GM12878 (cell line): ENCODE measurements at places on chromosomes 3 and 15. TPM values are rescaled to one million over a fixed set of nuclear protein-coding genes. Genes with fewer than 3 reads are reported as not detected.

DNA sequence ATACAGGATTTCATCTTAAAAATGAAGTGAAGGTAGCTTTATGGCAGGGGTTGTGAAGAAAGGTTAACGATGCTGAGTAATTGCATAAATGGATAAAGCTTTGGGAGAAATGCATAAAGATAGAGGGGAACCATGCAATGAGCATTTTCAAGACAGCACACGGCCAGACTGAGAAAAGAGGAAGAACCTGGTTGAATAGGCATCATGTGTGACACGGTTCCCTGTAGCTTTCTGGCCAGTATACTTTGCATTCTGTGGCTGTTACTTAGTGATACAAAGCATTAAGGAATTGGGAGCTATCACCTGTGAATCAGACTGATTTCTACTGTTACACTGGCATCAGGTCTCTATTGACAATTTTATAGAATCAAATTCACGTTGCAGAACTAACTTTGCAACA is 33.3 kb downstream of the NR2C2 start:
- no peak for DNase-seq
- H3K27me3 ChIP-seq = no peaks in the 10 kb centered on the region
- no peaks in the 10 kb centered on the region; the same call in 1 of the 2 replicates for H3K4me1 ChIP-seq
- H3K36me3 ChIP-seq = no peaks in the 10 kb centered on the region
- no peak overlapping the region for H3K27ac ChIP-seq
- H3K4me3 ChIP-seq = no peak overlapping the region

Gene PRICKLE2
- total RNA-seq = 1.1 and 1.5 TPM in 2 replicates

DNA sequence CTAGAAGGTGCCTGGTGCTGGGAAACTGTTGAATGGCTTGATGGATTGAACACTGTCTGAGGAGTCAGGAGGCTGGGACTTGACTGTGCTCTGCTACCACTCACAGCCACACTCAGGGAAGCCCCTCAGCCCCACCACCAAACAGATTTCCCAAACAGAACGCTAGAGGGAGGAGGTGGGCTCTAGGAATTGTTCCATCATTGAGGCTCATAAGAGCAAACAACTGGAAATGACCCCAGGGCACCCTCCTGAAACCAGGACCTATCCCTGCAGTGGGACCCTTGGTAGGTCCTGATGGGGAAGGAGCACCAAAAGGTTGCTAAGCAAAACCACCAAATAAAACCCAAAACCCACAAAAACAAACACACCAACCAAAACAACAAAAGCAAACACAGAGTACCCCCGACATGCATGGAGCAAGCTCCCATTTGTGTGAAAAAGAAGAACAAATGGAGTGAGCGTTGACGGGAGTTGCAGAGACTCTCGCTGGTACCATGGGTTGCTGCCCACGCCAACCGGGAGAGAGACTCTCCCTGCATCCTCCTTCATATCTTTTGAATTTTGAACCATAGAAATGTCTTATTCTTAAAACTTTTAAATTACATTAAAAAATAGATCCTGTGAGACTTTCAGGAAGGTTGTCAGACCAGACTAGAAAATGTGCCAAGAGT is 45.6 kb downstream of the ABTB1 start:
- H3K36me3 ChIP-seq = peaks cover 43% of the 10 kb centered on the region
- no peak overlapping the region for H3K27ac ChIP-seq
- no peaks in the 10 kb centered on the region for H3K27me3 ChIP-seq
- H3K4me3 ChIP-seq = no peak overlapping the region

DNA sequence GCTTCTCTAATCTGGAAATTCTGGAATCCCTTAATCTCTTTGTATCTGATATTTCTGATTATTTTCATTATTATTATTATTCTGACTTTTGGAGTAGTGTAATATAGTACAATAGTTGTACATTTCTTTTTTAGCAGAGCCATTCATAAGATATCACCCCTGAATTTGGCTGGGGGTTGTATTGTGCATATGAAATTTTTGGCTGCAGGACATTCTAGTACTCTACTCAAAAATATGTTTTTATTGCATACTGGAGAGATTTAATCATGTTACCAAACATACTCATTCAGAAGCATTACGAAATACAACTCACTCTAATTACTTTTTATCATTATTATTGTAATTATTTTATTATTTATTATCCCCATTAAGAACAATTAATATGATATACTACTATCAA is 589.7 kb upstream of the KCNMB2 start:
- H3K4me1 ChIP-seq = no peaks in the 10 kb centered on the region
- H3K27ac ChIP-seq = no peak overlapping the region
- H3K36me3 ChIP-seq = no peaks in the 10 kb centered on the region
- no peaks in the 10 kb centered on the region for H3K27me3 ChIP-seq
- no peak overlapping the region for H3K4me3 ChIP-seq
- no peak for DNase-seq

Gene ZWILCH
- total RNA-seq = 24.8 and 28.0 TPM in 2 replicates

Gene ZPLD1
- not detected in 2 replicates for total RNA-seq

DNA sequence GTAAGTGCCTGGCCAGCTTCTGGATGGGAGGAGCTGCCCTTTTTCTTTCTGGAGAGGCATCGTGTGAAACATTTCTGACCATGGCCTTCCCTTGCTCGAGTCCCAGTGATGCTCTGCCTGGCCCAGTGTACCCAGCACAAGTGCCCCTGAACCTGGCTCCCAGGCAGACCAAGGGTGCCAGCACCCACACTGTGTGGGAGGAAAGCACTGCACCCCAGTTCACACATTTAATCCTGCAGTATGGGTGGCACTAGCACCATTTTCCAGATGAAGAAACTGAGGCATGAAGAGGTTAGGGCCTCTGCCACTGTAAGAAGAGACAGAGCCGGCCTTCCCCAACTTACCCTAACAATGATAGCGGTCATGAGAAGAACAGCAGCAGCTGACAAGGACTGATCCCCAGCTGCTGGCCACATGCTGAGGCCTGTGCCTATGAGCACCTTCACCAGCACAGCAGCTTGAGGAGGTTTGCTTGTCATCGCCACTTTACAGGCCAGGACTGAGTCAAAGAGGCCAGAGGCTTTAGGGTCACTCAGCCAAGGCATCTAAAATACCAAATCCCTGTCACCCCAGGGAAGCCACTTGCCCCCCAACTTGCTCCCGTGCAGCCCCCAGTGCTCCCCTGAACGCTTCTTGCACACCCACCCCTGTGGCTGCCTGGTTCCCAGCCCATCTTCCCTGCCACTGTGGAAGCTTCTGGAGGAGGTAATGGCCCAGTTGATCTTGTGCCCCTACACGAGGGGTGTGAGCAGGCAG is 15.0 kb downstream of the PRR23E start:
- no peaks in the 10 kb centered on the region for H3K4me1 ChIP-seq
- no peaks in the 10 kb centered on the region for H3K36me3 ChIP-seq
- H3K27me3 ChIP-seq = no peaks in the 10 kb centered on the region
- H3K4me3 ChIP-seq = no peak overlapping the region
- DNase-seq = no peak

DNA sequence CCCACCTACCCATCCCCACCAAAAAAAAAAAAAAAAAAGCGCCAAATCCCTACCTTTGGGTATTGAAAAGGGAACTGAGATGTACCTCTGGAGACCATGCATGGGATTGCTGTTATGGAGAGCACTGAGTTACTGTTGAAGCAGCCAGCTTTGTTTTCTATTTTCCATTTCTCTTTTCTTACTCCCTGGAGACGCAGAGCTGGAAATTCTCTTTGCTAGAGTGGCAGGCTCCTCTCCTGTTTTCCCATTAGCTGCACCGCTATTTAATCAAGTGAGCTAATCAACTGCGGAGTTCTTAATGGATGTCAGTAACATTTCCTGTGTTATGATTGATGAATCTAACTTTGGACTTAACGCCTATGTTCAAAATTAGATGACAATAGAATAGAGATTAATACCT is 136.1 kb upstream of the LMCD1 start:
- H3K4me3 ChIP-seq = no peak overlapping the region
- H3K27ac ChIP-seq = no peak overlapping the region
- no peak for DNase-seq
- no peaks in the 10 kb centered on the region for H3K4me1 ChIP-seq
- H3K36me3 ChIP-seq = no peaks in the 10 kb centered on the region

- no peaks in the 10 kb centered on the region for H3K4me1 ChIP-seq
- H3K27me3 ChIP-seq = no peaks in the 10 kb centered on the region
- H3K27ac ChIP-seq = no peak overlapping the region
- H3K36me3 ChIP-seq = no peaks in the 10 kb centered on the region
- no peak overlapping the region for H3K4me3 ChIP-seq
Observed at GRCh38 chr3:38545550-38545949, 49.4 kb downstream of the EXOG start.

DNA sequence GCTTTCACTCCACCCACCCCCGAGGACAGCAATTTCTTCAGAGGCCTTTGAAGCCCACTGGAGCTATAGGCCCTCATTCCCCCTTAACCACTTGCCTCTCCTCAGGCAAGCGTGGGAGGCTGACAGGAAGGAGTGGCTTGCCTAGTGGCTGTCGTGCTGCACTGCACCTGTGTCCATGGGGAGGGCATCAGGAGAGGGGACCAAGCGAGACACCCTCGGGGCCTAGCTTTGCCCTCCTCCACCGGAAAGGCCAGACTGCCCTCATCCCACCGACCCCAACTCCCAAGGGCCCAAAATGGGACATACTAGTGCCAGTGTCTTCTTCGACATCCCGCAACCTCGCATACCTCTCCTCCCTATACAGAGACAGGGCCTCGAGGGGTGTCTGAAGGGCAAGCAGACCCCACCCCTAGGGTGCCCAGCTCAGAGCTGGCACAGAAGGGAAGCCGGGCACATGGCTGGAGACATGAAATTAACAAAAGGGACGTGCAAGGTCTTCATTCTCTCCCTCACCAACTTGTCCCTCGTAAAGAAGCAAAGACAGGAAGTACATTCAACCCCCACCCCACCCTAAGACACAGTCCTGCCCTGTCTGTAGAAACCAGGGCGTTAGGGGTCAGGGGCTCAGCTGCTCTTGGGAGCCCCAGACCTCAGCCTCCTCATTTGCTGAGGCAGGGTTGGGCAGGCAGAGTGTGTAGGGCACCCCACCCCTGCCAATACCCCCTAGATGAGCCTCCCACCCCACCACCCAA is 24.3 kb downstream of the VIPR1 start:
- H3K27ac ChIP-seq = no peak overlapping the region
- no peaks in the 10 kb centered on the region for H3K4me1 ChIP-seq
- no peak overlapping the region for H3K4me3 ChIP-seq

Gene OR5K2
- total RNA-seq = not detected in 2 replicates

Gene LRRC34
- total RNA-seq = 0.97 and 1.5 TPM in 2 replicates

DNA sequence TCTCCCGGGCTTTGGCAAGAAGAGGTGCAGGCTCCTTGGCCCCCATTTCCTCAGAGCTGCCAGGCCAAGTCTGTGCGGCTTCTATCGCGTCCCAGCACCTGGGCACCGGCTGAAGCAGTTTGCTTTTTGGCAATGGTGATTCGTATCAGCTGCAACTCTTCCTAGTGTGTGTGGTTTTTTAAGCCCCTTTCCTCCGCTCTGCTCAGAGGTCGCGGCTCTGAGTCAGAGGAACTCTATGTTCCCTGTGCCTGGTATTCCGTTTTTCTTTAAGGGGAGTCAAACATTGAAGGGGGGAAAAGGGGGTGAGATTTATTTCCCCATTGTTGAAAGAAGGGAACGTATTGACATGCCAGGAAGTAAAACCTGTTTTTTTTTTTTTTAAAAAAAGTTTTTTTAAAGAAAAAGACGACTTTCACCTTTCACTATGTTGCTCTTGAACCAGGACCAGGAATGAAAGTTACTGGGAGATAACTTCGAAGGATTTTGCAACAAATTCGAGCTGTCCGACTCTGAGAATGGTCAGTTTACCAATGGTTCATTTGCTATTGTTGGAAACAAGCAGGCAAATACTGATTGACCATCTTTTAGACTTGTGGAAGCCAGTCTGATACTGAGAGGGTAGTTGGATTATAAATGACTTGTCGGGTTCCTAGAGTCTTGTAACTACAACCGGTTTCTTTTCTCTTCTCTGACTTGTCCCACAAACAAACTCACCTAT is 1.1 kb downstream of the ARMC8 start:
- no peak for DNase-seq
- H3K36me3 ChIP-seq = no peaks in the 10 kb centered on the region
- H3K27ac ChIP-seq = peak overlapping the region; percentile 99
- H3K27me3 ChIP-seq = no peaks in the 10 kb centered on the region

GRCh38 chr15:71538181-71538580 is 272.2 kb upstream of the NR2E3 start:
- no peak for DNase-seq
- H3K4me3 ChIP-seq = no peak overlapping the region
- no peaks in the 10 kb centered on the region for H3K36me3 ChIP-seq
- H3K27me3 ChIP-seq = no peaks in the 10 kb centered on the region
- no peaks in the 10 kb centered on the region for H3K4me1 ChIP-seq
- no peak overlapping the region for H3K27ac ChIP-seq

Gene UBE2E2
- 38.2 and 41.5 TPM in 2 replicates for total RNA-seq

DNA sequence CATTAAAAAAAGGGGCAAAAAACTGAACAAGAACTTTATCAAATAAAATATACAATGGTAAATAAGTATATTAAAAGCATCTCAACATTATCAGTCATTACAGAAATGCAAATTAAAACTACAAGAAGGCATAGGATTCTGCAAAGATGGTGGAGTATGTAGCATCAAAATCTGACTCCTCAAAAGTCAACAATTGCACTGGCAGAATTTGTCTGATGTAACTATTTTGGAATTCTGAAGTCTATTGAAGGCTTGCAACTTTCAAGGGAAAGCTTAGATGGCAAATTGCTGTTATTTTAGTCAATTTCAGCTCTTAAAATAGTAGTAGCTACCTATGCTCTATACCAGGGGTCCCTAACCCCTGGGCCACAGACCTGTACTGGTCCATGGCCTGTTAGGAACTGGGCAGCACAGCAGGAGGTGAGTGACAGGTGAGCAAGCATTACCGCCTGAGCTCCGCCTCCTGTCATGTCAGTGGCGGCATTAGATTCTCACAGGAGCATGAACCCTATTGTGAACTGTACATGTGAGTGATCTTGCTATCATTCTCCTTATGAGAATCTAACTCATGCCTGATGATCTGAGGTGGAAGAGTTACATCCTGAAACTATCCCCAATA is 107.6 kb downstream of the TGFBR2 start:
- H3K36me3 ChIP-seq = no peaks in the 10 kb centered on the region
- no peaks in the 10 kb centered on the region for H3K27me3 ChIP-seq
- DNase-seq = no peak
- no peaks in the 10 kb centered on the region for H3K4me1 ChIP-seq

Gene BFSP2
- 7.1 and 8.3 TPM in 2 replicates for total RNA-seq

DNA sequence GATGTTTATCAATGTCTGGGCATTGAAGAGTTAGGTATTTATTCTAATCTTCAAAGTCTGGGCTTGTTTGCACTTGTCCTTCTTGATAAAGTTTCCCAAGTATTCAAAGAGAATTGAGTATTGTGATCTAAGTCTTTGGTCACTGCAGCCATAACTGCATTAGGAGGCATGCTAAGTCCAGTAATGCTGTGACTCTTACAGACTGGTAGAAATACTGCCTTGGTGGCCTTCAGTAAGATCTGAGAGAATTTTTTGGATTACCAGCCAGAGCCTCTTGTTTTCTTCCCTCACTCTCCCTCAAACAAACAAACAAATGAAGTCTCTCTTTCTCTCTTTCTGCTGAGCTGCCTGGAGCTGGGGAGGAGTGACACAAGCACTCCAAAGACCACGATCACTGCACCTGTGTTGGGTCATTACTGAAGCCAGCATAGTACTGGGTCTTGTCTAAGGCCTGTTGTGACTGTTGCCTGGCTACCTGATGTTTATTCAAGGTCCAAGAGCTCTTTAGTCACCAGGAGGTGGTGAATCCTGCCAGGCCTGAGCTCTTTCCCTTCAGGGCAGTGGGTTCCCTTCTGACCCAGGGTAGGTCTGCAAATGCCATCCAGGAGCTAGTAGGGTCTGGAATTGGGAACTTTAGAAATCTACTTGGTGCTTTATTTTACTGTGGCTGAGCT is 14.8 kb upstream of the RBP2 start:
- H3K4me3 ChIP-seq = no peak overlapping the region
- no peaks in the 10 kb centered on the region; the same call in 1 of the 2 replicates for H3K27me3 ChIP-seq
- no peaks in the 10 kb centered on the region for H3K36me3 ChIP-seq
- H3K4me1 ChIP-seq = no peaks in the 10 kb centered on the region
- DNase-seq = no peak
